ENCODE measurements at places on chromosomes 1 and 21.

DNA sequence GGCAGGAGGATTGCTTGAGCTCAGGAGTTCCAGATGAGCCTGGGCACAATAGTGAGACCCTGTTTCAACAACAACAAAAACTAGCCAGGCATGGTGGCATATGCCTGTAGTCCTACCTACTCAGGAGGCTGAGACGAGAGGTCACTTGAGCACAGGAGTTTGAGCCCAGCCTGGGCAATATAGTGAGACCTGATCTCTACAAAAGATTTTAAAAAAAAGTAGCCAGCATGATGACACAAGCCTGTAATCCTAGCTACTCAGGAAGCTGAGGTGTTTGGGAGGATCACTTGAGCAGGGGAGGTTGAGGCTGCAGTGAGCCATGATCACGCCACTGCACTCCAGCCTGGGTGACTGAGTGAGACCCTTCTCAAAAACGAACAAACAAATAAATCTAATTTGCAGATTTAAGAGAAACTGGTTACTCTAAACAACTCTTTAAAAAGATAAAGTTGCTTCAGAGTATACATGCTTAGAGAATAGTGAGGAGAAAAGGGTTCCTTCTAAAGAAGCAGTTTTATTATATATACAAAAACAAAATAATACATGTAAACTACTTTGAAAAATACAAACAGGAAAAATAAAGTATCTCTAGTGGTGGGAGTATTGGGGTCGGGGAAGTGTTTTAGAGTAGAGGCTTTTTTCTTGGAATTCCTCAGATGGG is 88.4 kb downstream of the ADCY10 start:
- DNase-seq: no peak

DNA sequence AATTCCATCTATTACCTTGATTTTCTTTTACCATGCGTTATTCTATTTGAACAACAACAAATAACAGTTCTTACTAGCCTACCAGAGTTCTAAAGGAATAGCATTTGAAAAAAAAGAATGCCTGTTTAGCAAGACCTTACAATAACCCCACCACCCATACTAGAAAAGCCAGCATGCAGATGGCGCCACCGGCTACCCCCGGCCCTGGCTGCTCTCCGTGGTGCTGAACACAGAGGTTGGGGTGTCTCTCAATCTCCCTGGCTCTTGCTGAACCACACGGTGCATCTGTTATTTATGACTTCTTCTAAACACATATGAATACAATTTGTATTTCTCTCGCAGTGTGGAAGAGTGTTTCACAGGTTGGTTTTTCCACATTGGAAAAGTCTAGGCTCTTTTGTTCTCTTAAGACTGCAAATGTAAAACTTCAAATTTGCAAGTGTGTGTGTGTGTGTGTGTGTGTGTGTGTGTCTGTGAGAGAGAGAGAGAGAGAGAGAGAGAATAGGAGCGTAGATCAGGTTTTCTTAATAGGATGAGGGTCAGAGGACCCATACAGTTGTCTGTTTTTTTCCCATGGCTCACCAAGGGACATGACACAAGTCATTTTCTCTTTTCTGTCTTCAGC is 13.6 kb downstream of the GRIK3 start:
- DNase-seq: no peak

- no peak for DNase-seq
Observed at GRCh38 chr1:18934205-18935000, 22.1 kb downstream of the IFFO2 start.

DNA sequence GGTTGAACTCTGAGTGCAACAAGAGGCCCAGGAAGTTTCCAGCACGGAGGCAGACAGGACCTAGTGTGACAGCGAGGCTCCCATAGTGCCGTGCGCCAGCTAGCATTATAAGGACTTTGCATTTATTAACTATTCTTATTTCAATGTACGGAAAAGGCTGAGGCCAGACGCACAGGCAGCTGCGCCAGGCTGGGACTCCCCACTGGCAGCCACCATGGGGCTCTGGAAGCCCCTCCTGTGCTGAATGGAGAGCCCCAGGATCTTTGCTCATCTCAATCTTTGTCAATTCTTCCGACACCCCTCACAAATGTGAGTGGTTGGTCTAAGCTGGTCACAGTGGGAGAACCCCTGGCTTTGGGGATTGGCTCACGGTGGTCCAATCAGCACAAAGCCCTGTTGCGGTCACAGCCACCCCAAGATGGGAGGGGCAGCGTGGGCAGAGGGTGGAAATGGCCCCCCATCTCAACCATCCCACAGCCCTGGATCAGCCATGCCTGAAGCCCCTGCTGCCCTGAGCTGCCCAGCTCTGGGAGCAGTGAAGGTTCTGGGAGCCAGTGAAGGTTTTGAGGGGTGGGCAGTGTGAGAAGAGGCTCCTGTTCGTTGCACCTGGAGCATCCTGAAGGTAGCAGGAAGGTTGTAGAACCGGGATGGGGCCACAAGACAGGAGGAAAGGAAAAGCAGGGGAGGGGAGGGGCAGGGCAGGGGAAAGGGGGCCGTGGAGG is 59.5 kb upstream of the ADARB1 start:
- no peak for DNase-seq

DNA sequence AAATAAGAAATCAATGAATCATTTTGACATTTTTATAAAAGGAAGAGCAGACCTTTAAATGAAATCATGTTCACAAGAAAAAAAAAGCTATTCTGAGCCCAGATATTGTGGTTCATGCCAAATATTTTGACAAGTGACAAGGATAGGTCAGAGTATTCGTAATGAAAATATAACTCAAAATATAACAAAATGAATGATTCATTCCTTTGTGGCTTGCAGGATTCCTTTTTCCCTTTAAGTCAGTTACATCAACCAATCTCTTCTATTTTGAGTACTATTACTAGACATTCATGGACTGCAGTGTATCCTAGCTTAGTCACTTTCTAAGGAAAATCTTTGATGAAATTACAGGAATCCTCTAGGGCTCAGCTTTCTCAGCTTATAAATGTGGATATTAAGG is 188.7 kb downstream of the COL11A1 start:
- no peak for DNase-seq

DNA sequence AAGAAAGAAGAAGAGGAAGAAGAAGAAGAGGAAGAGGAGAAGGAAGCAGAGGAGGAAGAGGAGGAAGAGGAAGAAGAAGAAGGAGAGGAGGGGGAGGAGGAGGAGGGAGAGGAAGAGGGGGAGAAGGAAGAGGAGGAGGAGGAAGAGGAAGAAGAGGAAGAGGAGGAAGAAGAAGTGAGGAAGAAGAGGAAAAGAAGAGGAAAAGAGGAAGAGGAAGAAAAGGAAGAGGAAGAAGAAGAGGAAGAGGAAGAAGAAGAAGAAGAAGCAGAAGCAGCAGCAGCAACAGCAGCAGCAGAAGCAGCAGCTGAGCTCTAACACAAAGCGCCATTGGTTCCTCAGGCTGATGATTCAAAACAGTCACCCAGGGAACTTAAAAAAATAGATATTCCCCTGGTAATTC is 34.0 kb downstream of the DNAI4 start:
- no peak for DNase-seq

- DNase-seq: no peak
Observed at GRCh38 chr1:192418552-192419285, 101.9 kb downstream of the RGS21 start.

DNA sequence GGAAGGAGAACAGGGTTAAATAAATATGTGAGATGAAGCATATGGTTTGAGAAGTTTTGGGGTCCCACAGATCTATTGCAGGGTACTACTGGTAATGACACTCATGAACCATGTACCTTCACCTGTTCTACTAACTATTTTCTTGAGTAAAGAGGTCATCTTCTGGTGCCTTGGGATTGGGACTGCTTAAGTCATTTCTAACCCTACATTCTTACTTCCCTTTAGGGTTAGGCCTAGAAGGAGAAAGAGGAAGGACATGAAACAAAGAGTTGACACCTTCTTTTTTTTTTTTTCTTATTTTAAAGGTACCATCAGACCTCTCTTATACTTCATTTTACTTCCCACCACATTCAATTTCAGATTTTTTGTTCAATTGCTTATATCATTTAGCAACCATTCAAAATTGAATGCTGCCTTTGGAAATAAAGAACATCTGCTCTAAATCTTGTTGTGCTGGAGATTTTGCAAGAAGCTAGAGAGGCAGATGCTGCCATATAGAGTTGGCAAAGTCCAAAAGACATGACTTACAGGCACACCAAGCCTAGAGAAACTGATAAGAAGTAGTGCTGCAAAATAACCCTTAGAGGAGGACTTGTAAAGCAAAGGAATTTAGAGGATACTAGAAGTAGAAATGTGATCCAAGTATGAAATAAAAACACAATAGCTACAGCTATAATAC is 374.4 kb upstream of the ST6GALNAC5 start:
- no peak for DNase-seq
